Hepatocyte (in vitro differentiated cells): ENCODE measurements at places on chromosomes 12 and 14. TPM values are rescaled to one million over a fixed set of nuclear protein-coding genes. Genes with fewer than 3 reads are reported as not detected.

Gene CRIP1
- total RNA-seq, result 1.8 and 5.8 TPM in 2 replicates

Gene MYF5
- not detected in 2 replicates for total RNA-seq

Gene CABP1
- total RNA-seq, result 1.5 TPM in 1 of 2 replicates, not detected in the other

Gene DEGS2
- total RNA-seq, result 1.8 and 5.3 TPM in 2 replicates

Gene LTBR
- 35.4 and 42.4 TPM in 2 replicates for total RNA-seq

Gene P2RX7
- total RNA-seq, result 0.80 and 0.90 TPM in 2 replicates

Gene RTL1
- total RNA-seq, result 1.5 and 2.6 TPM in 2 replicates

Gene TMPRSS12
- not detected in 2 replicates for total RNA-seq

Gene ACVRL1
- total RNA-seq, result 4.6 and 11.6 TPM in 2 replicates

Gene TROAP
- total RNA-seq, result 3.4 and 4.1 TPM in 2 replicates

Gene NEUROD4
- total RNA-seq, result not detected in 2 replicates

Gene OR4E2
- total RNA-seq, result not detected in 2 replicates

Gene E2F7
- total RNA-seq, result 3.5 TPM in 2 replicates

Gene PRB4
- not detected in 2 replicates for total RNA-seq

Gene DAO
- total RNA-seq, result 0.90 and 2.2 TPM in 2 replicates

Gene DIO3
- 51.1 and 51.3 TPM in 2 replicates for total RNA-seq

Gene OVCH1
- total RNA-seq, result 0.12 and 0.53 TPM in 2 replicates

Gene GSC
- total RNA-seq, result 0.17 TPM in 1 of 2 replicates, not detected in the other

Gene TCL1B
- total RNA-seq, result 0.50 TPM in 1 of 2 replicates, not detected in the other

Gene CLEC4D
- total RNA-seq, result 0.10 TPM in 1 of 2 replicates, not detected in the other

Gene KLHL33
- not detected in 2 replicates for total RNA-seq

Gene CREBL2
- total RNA-seq, result 19.0 and 19.4 TPM in 2 replicates

Gene DPPA3
- total RNA-seq, result 0.23 TPM in 1 of 2 replicates, not detected in the other

Gene OAS1
- total RNA-seq, result 25.0 and 34.9 TPM in 2 replicates

Gene SAMD15
- total RNA-seq, result 0.90 and 1.2 TPM in 2 replicates

Gene RNASE2
- 0.92 and 1.6 TPM in 2 replicates for total RNA-seq

Gene COX8C
- not detected in 2 replicates for total RNA-seq

Gene CHFR
- 33.4 and 37.6 TPM in 2 replicates for total RNA-seq

Gene IL26
- total RNA-seq, result not detected in 2 replicates

Gene BMP4
- total RNA-seq, result 54.0 and 56.0 TPM in 2 replicates

Gene TMEM253
- total RNA-seq, result 1.9 and 4.9 TPM in 2 replicates

Gene ACSM4
- total RNA-seq, result not detected in 2 replicates

Gene LMNTD1
- 0.87 TPM in 1 of 2 replicates, not detected in the other for total RNA-seq

Gene TEX22
- total RNA-seq, result 0.52 TPM in 1 of 2 replicates, not detected in the other

Gene NOVA1
- total RNA-seq, result 2.7 and 3.3 TPM in 2 replicates

Gene PRR4
- total RNA-seq, result 2.5 and 6.4 TPM in 2 replicates

Gene MCRS1
- total RNA-seq, result 51.1 and 51.4 TPM in 2 replicates

Gene RBMS2
- total RNA-seq, result 14.6 and 15.2 TPM in 2 replicates
